Activated CD8-positive, alpha-beta T cell treated with anti-CD3 and anti-CD28 coated beads for 36 hours (primary cell): ENCODE measurements at places on chromosomes 7 and 10.
A peak's percentile ranks its signal among the peaks of the same experiment; 100 is the strongest.

DNA sequence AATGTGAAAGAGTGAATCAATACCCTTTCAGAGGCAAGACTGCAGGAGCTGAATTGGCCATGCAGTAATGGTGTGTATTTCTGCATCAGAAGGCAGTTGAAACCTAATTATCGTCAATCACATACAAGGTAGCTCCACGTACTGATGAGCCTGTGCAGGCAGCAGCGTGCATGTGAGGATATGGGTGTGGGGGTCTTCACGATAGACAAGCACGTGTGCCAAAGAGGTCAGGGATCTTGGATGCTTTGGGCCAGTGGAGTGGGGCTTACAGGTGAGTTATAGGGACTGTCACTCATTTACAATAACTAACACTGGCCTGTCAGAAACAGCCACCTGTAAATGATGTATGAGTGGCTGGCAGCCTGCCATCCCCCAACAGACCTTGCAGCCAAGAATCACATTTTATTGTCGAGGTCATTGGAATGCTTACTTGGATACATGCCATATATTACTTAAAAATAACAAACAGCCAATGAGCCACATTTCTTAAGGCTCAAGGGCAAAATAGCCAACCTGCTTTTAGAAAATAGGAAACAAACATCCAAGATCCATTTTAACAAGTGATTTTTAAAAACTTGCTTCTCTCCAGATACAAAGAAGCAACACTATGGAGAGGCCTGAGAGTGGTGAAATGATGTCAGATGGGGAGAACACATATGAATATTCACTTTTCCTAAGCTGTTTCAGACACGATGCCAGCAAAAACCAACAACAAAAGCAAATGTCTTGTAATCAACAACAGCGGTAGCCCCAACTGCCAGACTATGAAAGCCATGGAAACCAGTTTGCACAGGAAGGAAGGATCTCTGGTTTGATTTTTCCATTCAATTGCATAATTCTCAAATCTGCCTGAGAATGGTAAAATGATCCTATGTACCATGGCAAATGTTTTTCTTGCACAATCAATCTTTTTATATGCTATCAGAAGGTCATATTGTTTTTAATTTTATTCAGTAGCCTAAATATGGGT is 210.7 kb downstream of the SKAP2 start:
- no peak for DNase-seq

DNA sequence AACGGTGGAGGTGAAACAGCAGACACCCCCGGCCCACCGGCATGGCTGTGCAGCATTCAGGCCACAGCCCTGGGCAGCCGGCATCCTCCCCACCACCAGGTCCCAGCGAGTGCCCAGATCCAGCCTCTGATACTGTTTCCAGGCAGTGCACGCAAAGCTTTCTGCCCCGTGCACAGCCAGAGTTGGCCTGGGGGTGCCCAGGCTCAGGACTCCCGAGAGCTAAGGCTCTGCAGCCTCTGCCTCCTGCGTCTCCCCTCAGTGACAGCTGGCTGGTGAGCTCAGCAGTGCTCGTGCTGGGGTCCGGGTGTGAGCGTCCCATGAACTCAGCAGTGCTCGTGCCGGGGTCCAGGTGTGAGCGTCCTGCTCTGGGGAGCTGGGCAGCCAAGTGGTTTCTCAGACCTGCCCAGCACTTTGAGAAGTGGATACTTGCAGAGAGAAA is 65.4 kb downstream of the CFAP46 start:
- no peak for DNase-seq

DNA sequence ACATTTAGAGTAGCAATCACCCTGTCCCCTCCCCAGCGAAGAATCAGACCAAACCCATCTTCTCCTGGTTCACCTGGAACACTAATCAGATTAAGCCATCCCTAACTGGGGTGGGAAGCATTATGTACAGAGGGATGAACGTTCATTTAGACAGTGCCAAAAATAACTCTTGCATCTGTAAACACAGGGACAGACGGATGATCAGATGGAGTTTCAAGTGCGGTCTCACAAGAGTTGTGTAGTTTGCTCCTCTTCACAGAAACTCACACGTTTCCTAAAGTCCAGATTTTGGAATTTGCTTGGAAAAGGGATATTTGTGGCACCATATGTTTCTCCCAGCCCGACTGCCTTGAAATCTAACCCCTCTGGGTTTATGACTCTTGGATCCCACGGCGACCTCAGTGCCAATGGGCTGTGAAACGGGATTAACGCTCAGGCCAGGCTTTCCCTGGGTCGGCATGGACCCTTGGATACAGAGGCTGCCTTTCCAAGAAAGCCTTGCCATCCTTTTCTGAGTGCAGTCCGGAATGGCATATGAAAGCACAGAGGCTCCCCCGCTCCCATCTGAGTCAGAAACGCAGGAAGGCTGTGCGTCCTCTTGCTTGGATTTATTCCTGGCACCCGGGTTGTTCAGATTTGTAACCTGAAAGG is 293.2 kb upstream of the HABP2 start:
- DNase-seq: no peak

DNA sequence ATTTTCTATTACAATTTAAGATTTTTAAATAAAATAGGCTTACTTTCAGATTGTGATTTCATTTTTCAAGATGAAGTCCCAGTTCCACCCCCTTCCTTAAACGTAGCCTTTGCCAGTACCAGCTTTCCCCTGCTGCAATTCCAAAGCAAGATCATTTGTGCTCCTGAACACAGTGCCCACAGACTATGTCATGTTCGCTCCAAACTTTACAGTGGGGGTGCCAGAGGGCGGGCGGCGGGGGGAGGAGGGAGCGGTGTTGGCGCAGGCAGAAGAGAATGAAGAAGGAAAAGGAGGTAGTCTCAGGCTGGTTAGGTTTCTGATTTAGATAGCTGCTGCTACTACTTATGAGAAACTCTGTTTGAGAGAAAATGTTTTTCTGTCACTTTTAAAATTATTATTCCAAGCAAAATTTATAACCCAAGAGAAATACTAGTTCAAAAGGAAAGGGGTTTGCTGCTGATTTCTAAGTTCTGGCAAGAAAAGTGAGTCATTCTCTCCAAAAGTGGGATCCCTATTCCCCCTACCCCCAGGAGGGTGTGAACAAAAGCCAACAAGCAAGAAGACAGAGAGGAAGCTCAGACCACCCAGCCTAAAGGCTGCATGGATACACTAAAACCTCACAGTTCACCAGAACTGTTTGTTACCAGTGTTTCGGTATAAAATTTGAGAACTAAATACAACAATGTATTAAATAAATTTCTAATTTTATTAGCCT is 109.6 kb downstream of the SRPK2 start:
- no peak for DNase-seq

DNA sequence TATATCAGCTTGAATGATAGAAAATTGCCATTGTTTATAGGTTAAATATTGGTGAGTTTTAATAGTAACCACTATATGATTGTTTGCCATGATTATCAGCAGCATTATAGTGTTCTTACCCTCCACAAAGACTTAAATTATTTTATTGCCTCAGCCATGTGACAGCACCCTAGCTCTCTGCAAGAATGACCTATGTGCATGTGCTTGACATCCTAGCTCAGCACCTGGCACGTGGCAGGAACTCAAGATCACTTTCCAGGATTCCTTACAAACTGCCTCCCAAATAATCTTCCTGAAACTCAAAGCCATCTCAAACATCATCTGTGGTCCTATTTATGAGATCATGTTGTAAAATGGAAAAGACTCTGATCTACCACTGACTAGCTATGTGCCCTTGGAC is 68.1 kb upstream of the ANKRD30A start:
- no peak for DNase-seq

GRCh38 chr7:48025624-48026023 is 3.3 kb downstream of the SUN3 start:
- DNase-seq: no peak

DNA sequence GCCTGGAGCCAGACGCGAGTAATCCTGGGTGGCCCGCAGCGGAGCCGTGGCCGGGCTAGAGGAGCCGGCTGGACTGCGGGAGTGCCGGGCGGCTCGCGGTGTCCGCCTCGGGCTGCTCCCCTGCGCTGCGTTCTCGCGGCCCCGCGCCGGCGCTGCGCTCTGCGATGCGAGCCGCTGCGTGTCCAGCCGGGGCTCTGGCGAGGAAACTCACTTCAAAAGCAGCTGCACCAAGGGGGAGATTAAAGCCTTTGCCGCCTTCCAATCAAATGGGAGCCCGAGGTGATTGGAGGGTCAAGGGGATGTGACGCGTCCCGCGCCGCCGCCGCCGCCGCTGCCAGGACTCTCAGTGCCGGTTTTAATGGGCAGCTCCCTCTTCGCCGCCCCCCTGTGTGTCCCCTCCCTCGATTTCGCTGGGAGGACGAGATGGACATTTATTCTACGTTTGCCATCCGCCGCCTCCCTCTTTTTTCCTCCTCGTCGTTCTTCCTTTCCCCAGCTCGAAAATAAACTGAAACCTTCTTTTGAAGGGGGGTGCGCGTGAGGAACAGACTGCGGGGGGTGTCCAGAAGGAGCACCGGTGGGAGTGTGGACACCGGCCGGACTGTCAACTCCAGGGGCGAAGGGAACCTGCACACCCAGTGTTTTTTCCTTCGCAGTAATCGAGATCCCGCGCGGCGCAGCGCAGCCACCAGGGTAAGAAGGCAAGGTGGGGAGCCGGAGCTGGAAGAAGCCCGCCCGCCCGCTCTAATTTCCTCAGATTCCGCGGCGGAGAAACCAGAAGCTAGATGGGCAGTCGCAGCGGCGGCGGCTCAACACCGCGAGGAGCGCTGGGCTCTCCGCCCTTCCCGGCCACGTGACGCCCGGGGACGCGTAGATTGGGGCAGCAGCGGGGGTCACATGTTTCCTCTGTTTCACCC is at the start of gene ZNF503:
ZNF503 (minus strand) TSS at position 196 of the 917 bp plus-strand sequence. CDS start 345 bp downstream, outside the sequence.
- DNase-seq: peak; percentile 72

DNA sequence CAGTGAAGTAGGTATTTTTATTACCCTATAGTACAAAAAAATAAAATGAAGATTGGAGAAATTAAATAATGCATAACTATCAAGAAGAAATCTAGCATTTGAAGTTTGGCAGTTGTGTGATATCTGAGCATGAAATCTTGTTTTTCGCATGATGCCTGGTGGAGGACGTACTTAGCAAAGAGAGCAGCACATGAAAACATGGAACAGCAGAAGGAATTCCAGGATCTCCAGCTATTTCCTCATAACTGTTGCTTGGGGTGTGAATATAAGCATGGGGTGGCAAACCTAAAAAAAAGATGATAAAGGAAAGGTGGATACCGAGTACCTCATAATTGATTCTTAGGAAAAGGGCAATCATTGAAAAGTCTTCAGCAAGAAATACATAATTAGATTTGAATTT is 174.3 kb upstream of the FAM3C start:
- no peak for DNase-seq

- DNase-seq: peak; percentile 64
These were observed 58.9 kb downstream of the FRMPD2 start for GRCh38 chr10:48215486-48216203.

GRCh38 chr7:132815696-132816311 is 239.5 kb upstream of the PLXNA4 start:
- DNase-seq: no peak

DNA sequence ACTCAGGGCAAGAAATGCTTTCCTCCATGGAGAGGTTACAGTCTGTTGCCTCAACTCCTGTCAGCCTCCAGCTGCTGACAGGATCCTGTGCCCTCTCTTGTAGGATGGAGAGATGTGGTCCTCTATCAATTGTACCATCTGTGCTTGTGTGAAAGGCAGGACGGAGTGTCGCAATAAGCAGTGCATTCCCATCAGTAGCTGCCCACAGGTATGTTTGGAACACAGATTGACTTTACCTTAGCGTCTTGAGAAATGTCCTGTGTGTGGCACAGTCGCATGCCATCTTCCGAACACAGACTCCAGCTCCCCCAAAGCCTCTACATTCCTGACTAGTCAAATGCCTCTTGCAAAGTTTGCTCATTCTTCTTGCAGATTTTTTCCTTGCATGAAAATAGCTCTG is 152.6 kb downstream of the BMPER start:
- no peak for DNase-seq

GRCh38 chr7:71613313-71613712 is 481.4 kb downstream of the GALNT17 start:
- DNase-seq: no peak

- no peak for DNase-seq
These were observed 6.0 kb downstream of the GNG11 start for GRCh38 chr7:93927585-93927984.

DNA sequence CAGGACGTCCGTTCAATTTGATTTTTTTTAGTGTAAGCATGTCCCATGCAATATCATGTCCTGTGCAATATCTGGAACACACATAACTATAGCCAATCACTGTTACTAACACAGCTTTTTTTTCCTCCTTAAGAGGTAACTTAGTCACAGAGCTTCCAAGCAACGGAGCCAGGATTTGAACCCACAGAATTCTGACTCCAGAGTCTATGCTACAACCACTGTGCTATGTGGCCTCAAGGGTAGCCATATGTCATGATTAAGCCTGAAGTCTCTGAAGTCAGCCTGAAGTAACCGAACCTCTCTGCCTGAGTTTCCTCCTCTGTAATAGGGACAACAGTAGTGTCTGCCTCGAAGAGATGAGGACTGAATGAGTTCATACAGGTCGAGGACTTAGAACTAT is 42.2 kb upstream of the TCF7L2 start:
- DNase-seq: no peak

DNA sequence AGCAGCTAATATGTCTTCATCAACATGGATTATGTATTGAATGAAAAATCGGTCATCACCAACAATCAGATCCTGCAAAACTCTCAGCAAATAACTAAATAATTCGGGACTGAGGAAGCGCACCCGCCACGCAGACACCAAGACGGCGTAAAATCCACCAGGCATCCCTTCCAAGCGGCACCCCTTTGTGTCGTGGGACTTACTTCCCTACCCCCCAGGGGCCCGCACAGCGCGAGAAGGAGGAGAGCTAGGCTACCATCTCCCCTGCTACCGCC is 721 bp downstream of the ARL3 start:
- no peak for DNase-seq

DNA sequence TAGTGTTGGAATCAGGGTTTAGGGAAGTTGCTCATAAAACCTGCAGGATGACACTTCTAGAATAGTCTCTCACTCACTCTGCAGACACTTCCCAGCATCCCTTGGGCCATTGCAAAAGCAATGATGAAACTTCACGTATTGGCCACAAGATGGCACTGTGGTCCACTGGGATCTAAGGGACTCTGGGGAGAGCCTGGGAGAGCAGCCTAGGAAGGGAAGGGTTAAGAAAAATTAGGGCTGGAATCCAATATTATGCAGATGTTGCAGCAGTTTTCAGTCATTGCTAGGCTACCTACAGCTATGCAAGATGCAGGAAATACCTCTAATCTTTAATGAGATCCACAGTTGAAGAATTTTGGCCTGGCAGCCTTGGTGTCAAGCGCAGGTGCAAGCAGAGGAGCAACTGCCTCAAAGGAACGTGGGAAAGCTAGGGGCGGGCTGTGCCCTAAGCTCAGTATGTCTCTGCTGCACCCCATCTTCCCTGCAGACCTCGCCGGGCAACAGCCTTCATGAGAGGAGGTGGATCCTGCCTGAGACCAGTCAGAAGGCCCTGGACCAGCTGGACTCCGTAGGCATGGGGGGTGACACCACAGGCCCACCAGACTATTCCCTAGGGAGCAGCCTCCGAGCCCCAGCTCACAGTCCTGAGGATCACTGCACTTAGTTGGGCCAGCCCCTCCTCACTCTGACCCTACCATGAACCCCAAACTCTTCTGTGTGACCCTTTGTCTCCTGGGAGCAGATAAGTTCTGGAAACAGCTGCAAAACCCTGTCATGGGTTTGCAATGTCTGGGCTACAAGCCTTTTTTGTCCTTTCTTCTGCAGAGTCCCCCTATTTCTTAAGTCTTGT is 127.9 kb upstream of the PRSS58 start:
- peak; percentile 57 for DNase-seq

- no peak for DNase-seq
These were observed 14.0 kb downstream of the SLC16A12 start for GRCh38 chr10:89521368-89521767.

- no peak for DNase-seq
These were observed 181.5 kb upstream of the RNF32 start for GRCh38 chr7:156459067-156459466.

- no peak for DNase-seq
These were observed 101.7 kb downstream of the AUTS2 start for GRCh38 chr7:69699931-69700330.
